Upper lobe of left lung (tissue), 6 donors: ENCODE measurements at places on chromosomes 11 and 22. TPM values are rescaled to one million over a fixed set of nuclear protein-coding genes. Genes with fewer than 3 reads are reported as not detected.

GRCh38 chr11:71998649-71999310, at the start of gene IL18BP:
Gene IL18BP (plus strand): TSS chr11:71998909. CDS start chr11:71999985, 1,076 bp downstream.
- DNase-seq = peak; percentile 68

GRCh38 chr11:109984634-109985289, 108.4 kb upstream of the ZC3H12C start:
- no peak for DNase-seq

GRCh38 chr22:19674129-19674928, 40.0 kb upstream of the SEPTIN5 start:
- no peak for DNase-seq

GRCh38 chr11:120499088-120499487, 12.5 kb upstream of the GRIK4 start:
- DNase-seq = no peak

DNA sequence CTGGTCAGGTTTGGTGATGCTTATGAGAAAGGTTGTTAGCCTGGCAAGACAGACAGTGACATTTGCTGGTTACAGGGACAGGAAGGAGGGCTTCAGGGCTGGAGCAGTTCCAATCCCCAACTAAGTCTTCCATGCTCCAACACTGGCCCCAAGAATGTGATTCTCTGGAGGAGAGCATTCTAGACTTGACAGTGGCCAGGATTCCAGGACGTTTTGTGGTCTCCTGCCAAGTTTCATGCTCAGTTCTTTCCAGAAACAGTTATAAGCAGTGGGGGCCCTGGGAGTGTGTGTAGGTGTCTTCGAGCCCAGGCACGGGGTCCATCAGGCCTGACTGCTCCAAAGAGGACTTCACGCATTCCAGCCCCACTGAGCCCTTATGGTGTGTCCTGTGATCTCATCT, 8.9 kb upstream of the GRK3 start:
- DNase-seq = no peak

DNA sequence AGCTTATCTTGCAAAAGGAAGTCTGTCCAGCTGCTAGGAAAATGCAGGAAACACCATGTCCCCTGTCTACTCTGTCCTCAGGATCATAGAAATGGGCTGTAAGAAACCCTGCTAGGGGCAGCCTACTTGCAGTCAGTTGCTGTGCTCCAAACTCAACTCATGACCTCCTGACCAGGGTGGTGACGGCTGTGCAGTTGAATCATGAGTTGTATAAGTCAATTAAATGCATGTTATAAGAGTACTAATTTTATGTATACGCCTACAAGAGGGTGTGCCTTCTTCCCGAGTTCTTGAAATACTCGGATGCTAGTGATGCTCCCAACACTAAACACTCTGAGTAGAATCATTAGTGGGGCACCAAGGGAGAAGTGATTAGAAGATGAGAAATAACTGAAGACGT, 776.4 kb downstream of the OPCML start:
- no peak for DNase-seq

- DNase-seq = no peak
Observed at GRCh38 chr11:77444261-77444660, 29.6 kb downstream of the PAK1 start.

DNA sequence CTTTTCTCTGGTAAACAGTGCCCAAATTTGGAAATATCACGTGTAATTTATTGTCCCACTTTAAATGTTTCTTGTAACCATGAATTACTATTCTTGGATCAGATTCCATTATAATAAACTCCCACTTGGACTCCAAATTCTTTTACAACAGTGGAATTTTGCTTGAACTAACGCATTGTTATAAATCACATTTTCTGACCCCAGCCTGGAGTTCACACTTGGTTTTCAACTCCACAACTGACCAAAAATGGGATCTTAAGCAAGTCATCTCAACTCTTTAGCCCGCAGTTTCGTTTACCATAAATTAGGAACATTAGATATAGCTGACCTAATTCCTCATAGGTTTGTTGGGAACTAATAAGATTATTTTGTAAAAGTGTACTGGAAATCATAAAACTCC, 336.8 kb upstream of the NCAM1 start:
- no peak for DNase-seq

DNA sequence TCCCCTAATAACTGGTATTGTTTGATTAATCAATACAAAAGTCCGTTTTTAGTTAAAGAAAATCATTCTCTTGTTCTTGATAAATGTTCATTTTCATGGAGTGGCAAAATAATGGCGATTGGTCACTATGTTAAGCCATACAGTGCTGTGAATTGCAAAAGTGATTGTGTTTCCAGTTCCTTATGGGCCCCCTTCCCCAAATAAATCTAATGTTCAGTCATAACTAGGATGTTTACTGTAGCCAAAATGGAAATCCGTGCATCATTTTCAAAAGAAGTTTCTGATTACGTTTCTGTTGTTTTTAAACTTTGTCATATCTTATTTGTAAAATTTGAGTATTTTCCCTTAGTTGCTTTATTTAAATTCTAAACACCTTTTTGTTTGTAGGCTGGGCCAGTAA, 845 bp downstream of the RBM7 start:
- no peak for DNase-seq

GRCh38 chr11:61549662-61550568, 31.0 kb downstream of the SYT7 start:
- no peak for DNase-seq

DNA sequence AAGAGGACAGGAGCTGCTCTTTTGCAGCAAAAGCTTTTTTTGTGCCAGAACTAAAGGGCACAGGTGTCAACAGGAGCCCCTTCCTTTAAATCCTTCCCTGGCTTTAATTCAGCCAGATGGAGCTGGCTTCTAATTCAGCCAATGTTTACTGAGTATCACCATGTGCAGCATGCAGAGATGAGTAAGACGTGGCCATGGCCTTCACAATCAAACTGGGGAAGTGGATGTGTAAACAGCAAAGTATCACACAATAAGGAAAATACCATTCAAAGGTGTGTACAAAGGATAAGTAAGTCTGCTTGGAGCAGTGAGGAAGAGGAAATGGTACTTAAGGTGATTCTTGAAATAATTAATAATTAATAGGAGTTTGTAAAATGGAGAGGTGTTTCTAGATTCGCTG, 243.4 kb downstream of the NXPE2 start:
- DNase-seq = no peak

DNA sequence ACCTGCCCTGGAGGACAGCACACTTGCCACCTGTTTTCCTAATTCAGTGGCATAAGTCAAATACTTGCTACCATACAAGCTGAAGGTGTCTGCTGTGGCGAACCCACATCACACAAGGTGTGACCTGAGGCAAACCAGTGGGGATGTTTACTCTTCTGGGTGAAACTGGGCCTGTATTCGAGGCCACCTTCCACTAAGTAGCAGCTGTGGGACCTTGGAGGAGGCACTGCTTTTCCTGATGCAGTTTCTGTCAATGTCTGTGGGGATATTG, 927.4 kb downstream of the BRD1 start:
- no peak for DNase-seq

- peak; percentile 19 for DNase-seq
Observed at GRCh38 chr11:1766719-1767398, 3.1 kb upstream of the CTSD start.

- DNase-seq = no peak
Observed at GRCh38 chr11:5865826-5866225, 8.3 kb upstream of the OR52E8 start.

DNA sequence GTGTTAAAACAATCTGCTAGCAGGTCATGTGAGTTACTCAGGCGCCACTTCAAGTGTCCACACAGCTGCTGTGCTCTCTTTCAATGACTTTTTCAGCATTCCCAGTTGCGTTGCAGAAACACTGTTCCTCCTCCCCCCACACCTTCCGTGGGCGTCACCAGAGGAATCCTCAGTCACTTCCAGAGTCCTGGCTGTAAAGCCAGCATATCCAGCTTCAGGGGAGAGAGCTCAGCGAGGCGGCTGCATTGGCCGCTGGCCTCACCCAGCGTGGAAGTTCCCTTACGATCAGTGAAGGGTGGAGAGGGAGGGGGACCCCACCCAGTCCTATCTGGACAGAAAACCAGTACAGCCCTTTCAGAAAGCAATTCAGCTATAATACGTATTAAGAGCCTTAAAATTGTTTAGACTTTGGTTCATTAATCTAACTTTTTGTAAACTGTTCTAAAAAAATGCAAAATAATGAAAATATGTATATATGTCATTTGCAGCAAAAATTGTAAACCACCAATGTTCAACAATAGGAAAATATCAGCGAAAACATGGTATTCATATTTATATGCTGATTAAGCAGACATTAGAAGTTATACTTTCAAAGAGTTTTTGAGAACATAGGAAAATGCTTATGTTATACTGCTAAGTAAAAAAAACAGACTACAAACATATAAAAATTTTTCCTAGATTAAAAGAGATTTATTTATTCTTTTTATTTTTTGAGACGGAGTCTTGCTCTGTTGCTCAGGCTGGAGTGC, 2.8 kb upstream of the ANO9 start:
- no peak for DNase-seq

- no peak for DNase-seq
Observed at GRCh38 chr11:68828957-68829356, 12.8 kb downstream of the CPT1A start.

DNA sequence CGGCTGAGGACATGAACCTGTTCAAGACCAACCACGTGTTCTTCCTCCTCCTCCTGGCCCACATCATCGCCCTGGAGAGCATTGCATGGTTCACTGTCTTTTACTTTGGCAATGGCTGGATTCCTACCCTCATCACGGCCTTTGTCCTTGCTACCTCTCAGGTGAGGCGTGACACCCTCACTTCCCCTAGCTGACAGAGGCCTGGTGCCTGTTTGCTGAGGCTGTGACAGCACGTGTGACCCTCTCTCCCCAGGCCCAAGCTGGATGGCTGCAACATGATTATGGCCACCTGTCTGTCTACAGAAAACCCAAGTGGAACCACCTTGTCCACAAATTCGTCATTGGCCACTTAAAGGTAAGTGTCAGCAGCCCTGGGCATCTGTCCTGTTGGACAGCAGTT, 12.3 kb downstream of the FADS2 start:
- no peak for DNase-seq

DNA sequence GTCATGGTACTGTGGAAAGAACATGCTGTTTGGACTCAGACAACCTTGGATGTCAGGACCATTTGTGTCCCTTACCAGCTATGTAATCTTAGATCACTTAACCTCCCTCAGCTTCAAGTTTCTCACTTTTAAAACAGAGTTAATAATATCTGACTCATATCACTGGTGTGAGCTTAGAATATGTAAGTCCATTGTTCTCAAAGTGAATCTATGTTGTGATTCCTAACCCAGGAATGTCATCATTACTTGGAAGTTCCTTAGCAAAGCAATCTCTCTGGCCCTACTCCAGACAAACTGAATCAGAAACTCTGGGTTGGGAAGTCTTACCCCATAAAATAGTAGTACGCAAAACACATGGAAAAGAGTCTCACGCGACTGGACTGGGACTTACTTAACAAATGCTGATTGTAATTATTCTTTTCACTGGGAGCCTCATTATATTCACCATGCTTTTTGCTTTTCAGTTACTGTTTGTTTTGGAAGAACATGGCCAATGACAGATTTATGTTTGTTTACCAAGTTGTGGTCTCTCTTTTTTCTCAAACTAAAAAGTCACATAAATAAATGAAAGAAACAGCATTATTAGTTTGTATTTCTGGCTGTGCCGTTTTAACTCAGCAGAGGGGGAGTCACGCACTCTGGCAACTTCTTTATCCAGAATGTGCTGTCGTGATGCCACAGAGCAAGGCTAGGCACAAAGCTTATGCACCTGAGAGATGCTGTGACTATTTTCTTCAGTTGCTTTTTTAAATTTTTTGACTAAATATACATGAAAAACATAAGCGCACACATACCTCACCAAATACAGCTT, 217.7 kb upstream of the CTSC start:
- DNase-seq = no peak

GRCh38 chr11:72950685-72951084, 136.5 kb downstream of the ATG16L2 start:
- no peak for DNase-seq

GRCh38 chr11:47123094-47123493, 53.6 kb downstream of the ARFGAP2 start:
- no peak for DNase-seq

Gene XNDC1N
- 6.5 TPM for total RNA-seq

Gene GLYAT
- not detected for total RNA-seq

Gene ASPHD2
- 1.3 TPM for total RNA-seq

Gene ART1
- not detected for total RNA-seq

Gene POGLUT3
- 14.4 TPM for total RNA-seq

Gene TRIM51
- not detected for total RNA-seq

Gene TPP1
- 160 TPM for total RNA-seq

Gene DESI1
- 29.3 TPM for total RNA-seq

Gene EP300
- total RNA-seq = 66.3 TPM

Gene PKDREJ
- total RNA-seq = not detected

Gene GPHA2
- not detected for total RNA-seq

Gene IPO7
- total RNA-seq = 93.4 TPM

Gene CHRM1
- 7.3 TPM for total RNA-seq

Gene NXPE1
- total RNA-seq = not detected

Gene PGA5
- total RNA-seq = 1.2 TPM
